Cerebellar nuclear complex (tissue), 1 donor: ENCODE measurements at places on chromosomes 12 and 14.
A peak's percentile ranks its signal among the peaks of the same experiment; 100 is the strongest.

GRCh38 chr12:92551853-92552397, 150.9 kb upstream of the PLEKHG7 start:
- no peak for DNase-seq

- no peak for DNase-seq
Measured at GRCh38 chr12:49121047-49121696, 10.0 kb downstream of the TUBA1B start.

DNA sequence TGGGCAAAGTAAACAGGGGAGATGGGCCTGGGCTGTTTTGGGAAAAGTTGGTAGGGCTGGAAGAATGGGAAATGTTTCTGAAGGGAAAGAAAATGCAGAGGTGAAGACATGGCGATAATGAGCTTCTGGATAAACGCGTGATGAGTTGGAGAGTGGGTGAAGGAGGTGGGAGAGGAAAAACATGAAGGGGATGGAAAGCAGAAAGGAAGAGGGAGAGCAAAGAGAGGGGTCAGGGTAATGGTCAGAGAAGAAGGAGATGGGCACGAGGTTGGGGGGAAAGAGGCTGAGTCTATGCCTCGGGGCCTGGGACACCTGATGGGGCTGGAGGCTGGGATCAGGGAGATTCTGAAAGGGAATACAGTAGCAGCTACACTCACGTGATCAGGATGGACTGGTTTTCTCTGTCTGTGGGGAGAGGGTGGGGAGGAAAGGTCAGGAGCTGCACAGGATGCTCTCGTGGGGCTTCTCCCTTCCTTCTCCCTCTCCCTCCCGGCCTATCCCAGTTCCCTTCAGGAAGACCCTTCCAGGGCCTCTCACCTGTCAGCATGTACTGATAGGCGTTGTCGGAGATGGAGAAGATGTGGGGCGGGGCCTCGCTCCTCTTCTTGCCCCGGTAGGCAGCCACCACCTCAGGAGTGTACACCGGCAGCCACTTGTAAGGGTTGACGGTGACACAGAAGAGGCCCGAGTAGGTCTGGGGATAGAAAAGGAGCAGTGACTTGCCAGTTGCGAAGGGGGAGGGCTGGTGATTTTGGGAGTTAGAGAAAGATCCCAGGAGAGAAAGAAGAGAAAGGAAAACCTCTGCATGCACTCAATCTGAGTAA, 3.1 kb downstream of the MYH7 start:
- no peak for DNase-seq

DNA sequence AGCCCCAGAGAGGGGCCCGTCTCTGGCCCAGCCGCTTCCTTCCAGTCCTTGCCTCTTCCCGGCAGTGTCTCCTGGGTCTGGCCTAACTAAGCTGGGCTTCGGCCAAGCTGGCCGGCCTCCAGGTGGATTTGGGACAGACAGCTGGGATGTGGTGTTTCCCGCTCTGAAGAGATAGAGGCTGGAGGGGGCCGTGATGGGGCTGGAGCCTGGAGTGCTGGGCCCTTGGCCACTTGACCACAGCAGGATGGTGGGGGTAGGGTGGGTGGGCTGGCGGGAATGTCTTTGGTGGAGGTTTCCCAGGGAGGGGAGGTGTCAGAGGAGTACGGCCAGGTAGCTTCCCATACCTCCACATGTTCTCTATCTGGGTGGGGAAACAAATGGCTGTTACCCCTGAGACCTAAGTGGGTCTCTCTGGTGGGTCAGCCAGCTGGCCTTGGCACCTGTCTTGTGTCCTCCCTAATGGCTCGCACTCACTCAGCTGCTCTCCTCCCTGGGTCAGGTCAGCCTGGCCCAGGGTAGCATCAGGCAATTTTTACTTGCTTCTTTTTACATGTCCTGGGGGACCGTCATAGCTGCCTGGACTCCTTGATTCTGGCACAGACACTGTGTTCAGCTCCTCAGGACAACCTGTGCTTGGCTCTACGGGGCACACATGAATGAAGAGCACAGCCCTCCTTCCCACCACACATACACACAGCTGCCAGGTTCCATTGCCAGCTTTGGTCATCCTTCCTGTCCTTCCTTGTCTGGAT, 19.8 kb upstream of the PGF start:
- DNase-seq = no peak

DNA sequence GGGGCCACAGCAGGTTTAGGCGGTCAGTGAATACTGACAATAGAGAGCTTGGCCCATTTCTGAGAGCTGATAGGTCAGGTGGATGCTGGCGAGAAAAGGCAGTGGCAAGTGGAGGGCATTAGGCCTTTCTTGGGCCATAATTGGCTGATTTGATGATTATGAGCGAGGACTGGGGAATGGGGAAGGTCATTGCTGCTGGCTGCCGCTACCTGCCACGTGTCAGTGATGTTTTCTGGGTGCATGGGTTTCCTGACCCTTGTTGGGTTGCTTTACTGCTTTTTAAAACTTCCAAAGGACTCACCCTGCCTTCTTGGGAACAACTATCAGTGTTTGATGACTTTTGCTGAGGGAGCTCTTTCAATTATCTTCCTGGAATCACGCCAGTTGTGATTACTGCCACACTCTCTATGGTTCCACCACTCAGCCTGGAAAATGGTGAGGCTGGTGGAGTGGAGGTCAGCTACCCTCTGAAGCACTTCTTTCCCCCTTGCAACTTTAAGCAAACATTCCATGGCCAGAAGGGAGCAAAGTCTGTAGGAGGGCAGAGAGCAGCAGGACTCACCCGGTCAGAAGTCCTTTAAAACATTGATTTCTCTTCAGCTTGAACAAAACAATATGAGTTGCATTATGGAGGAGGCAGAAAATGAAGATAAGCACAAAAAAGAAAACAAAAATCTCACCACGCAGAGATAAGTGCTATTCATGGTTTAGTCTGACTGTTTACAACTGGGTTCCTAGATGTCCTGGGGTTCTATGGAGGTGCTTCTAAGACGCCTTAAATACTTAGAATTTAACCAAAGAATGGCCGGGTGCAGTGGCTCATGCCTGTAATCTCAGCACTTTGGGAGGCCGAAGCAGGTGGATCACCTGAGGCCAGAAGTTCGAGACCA, 12.1 kb upstream of the SLC10A1 start:
- DNase-seq = no peak

DNA sequence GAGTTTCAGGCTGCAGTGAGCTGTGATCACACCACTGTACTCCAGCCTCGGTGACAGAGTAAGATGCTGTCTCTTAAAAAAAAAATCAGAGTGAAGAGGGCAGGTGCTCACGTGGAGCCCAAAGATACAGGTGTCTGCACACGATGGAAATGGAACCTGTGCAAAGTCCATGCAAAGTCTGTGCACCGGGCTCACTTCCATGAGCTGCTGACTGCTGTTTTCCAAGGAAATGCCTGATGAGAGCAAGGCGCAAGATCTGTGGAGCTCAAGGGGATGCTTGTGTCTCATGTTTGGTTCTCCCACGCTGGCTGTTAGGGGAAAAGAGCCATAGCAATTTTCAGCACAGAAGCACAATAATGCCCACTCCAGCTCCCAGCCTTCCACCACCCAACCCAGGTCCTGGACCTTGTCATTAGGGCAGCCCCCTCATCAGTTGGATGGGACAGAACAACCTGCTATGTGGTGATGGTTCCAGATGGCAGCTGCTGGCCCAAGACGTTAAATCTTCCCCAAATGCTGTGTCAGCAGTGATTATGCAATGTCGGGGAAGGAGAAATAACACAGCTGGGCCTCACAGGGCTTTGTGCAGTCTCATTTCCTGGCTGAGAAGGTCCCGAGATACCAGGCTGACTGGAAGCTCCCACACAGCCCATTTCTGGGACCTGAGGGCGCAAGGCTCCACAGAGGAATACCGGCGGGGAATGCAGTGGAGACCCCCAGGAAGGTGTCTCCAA, 27.9 kb upstream of the DICER1 start:
- no peak for DNase-seq

GRCh38 chr14:92461891-92462290, 51.7 kb upstream of the RIN3 start:
- DNase-seq = no peak

GRCh38 chr12:12327802-12328201, 22.2 kb downstream of the MANSC1 start:
- no peak for DNase-seq

GRCh38 chr14:98035396-98035795, 1236.6 kb downstream of the BCL11B start:
- no peak for DNase-seq

DNA sequence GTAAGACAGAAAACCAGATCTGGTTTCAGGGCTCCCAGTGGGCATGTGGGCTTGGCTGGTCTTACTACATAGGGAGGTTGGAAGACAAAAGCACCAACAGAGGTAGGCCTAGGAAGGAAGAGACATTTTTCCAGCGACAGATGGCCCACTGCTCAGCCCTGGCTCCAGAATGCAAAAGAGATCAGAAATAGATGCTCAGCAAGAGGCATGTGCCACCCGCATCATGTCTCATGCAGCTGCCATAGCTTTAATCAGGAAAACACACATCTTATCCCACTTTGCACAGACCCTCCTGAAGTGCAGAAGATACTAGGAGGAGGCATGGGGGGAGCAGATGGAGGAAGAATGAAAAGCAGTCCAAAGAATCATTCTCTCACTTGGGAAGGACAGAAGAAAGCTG, 25.3 kb downstream of the VASH1 start:
- peak; percentile 40 for DNase-seq

DNA sequence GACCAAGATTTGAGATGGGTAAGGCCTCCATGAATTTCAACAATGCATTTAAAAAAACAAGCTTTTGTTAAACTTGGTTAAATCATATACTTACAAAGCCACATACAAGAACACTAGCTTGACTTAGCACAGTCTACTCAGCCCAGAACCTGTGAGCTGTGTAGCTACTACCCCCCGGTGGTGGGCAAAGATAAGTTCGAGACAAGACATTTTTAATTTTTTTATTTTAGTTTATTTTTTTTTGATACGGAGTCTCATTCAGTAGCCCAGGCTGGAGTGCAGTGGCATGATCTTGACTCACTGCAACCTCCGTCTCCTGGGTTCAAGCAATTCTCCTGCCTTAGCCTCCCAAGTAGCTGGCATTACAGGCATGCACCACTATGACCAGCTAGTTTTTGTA, 3.7 kb upstream of the NECAP1 start:
- no peak for DNase-seq

DNA sequence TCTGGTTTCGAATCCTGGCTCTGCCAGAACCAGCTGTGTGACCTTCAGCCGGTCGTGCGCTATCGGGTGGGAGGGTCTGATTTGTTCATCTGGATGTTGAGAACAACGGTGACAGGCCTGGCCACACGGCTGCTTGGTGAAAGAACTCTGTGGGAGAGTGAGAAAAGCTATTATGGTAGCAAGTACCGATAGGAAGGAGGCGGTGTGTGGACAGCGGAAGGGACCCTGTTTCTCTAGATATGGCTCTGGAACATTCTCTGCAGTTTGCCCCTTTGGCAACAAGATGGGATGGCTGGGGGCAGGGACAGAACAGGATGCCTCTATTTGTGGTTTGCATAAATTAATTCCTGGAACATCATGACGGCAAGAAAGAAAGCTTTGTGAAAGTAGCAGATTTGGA, 347.3 kb downstream of the AACS start:
- no peak for DNase-seq

DNA sequence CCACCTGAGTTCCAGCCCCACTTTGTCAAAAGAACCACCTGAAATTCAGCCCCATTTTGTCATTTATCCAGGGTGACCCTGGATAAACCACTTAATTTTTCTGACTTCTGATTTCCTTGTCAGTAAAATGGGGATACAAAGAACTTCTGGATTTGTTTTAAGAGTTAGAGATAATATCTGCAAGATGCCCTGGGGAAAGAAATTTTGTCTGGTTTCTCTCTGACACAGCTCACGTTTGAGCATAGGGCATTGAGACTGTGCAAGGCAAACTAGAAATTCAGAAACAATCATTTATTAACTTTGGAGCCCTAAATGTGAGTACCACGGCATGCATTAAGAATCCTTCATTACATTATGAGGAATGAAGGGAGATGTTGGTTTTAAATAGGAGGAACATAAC, 37.2 kb downstream of the TMTC2 start:
- no peak for DNase-seq

GRCh38 chr12:768434-768833, 16.1 kb downstream of the WNK1 start:
- no peak for DNase-seq

- no peak for DNase-seq
Measured at GRCh38 chr12:12723681-12724420, 6.7 kb downstream of the CDKN1B start.

GRCh38 chr12:109785854-109786253, 47.3 kb downstream of the TRPV4 start:
- no peak for DNase-seq

DNA sequence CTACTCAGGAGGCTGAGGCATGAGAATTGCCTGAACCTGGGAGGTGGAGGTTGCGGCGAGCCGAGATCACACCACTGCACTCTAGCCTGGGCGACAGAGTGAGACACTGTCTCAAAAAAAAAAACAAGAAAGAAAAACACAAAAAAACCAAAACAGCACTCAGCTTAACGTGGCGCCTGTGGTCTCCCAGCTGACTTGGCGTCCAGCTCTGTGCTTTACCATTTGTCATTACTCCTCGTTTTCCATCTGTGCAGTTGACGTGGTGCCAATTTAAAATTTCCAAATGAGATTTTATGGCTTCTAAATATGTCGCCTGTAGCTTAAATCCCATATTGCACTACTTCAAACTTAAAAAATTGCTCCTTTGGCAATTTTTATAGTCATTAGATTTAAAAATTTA, 2.0 kb downstream of the MGP start:
- DNase-seq = peak; percentile 43

- DNase-seq = no peak
Measured at GRCh38 chr12:42118136-42118879, 26.4 kb downstream of the GXYLT1 start.

- no peak for DNase-seq
Measured at GRCh38 chr12:4138051-4138450, 135.5 kb upstream of the CCND2 start.

DNA sequence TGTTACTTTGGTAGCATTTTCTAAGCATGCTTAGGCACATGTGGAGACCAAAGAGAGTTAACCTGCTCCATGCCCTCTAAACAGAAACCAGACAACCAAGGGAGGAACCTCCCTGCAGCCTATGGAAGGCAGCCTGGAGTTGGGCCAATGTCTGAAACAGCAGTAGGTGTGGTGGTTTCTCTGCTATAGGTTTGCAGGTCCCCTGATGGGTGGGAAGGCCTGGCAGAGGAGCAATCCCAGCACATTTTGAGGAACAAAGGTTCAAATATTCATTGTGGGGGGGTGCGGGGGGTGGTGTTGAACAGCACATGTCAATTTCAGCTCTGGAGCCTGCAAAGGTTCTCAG, 65.4 kb downstream of the DACT1 start:
- no peak for DNase-seq

- no peak for DNase-seq
Measured at GRCh38 chr12:114403011-114403689, 2.8 kb downstream of the TBX5 start.

DNA sequence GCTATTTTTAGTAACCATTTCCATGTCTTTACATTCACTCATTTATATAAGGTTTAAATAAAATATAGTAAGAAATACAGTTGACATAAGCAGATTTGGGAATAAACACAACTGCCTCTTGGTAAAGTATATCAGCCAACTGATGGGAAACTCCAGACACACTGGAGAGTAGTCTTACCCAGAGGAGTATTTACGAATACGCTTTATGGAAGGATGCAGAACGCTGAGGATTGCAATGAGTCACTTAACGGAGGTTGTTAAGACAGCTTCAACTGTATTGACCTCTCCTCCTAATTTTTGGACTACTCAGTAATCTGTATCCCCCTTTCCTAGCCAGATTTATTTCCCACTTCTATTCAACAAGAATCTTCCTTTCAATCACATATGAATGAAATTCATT, 6.0 kb downstream of the C2CD5 start:
- DNase-seq = no peak
